ENCODE measurements at places on chromosomes 7 and 10.

DNA sequence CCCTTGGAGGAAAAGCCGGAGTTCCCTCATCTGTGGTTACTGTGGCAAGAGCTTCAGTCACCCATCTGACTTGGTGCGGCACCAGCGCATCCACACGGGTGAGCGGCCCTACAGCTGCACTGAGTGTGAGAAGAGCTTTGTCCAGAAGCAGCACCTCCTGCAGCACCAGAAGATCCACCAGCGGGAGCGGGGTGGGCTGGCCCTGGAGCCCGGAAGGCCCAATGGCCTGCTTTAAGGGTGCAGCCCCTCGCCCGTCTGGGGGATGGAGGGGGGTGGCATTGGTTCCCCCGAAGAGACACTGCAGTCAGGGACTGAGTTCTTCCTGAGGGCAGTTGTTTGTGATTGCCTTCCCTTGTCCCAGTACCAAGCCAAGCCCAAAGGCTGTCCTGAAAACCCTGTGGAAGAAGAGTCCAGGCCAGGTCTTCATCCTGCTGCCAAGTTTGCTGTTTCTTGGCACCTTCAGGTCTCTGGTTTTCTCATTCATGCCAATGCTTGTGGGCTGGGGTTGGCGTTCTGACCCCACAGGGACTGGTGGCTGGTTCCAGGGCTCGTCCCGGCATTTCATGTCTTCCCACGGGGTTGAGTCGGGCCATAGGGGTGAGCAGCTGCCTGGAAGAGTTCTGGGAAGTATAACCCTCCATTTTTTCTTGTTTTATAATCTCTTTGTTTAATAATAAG is 7.7 kb upstream of the ZNF783 start:
- DNase-seq: no peak

GRCh38 chr7:44196450-44196872 is 4.3 kb upstream of the YKT6 start:
- DNase-seq: no peak

- no peak for DNase-seq
These were observed 138.1 kb downstream of the RELN start for GRCh38 chr7:103851357-103851756.

DNA sequence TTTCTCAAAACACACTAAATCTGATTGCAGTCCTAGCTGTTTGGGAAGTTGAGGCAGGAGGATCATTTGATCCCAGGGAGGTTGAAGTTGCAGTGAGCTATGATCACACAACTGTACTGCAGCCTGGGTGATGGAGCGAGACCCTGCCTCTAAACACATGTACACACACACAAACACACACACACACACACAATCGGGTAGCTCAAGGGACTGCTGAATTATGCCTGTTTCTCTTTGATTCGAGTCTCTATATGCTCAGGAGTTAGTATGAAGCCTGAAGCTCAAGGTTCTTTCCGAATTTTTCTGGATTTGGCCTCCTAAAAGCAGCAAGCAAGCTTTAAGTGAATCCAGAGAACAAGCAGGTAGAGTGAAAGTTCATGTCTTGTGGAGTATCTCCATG is 22.5 kb downstream of the PRTFDC1 start:
- DNase-seq: no peak

DNA sequence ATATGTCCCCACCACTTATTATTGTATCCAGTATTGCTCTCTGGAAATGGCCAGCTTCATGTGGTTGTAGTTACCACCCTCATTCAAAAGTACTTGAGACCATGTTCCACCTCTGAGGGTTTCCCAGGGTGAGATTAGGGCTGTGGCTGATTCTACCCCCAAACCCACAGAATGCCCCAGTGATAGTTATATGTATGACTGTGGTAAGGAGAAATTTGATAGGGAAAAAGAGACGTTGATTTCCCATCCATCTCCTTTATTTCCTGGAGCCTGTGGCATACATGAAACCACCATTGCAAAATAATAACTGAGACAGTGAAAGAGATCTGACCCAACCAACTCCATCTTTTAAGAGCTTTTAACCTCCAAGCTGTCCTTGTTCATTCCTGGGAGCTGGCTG is 25.2 kb downstream of the ARL5B start:
- no peak for DNase-seq

All from activated naive CD4-positive, alpha-beta T cell treated with anti-CD3 and anti-CD28 coated beads, Interleukin-2, amount 50 U/mL, for 16 hours (primary cell).